Erythroblast (primary cell): ENCODE measurements at places on chromosomes 12 and 14.

DNA sequence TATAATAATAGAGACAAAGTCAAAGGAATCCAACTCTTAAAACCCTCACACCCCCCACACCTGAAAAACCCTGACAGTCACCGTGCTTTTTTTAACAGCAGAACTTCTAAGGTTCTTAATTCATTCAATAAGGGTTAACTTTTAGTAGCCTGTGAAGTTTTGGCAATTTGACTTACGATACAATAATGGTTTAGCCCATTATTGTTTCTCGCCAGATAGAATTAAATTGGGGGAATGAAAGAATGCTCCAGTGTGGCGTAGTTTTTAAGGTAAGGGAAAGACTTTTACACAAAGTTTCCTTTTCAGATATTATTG lies 604 bp upstream of the MAGOHB start:
- peak; percentile 48 for DNase-seq

- no peak for DNase-seq
Measured at GRCh38 chr14:101442451-101442850, 118.8 kb upstream of the DIO3 start.

- peak; percentile 88 for DNase-seq
Measured at GRCh38 chr14:103628221-103628683, 759 bp upstream of the KLC1 start.

DNA sequence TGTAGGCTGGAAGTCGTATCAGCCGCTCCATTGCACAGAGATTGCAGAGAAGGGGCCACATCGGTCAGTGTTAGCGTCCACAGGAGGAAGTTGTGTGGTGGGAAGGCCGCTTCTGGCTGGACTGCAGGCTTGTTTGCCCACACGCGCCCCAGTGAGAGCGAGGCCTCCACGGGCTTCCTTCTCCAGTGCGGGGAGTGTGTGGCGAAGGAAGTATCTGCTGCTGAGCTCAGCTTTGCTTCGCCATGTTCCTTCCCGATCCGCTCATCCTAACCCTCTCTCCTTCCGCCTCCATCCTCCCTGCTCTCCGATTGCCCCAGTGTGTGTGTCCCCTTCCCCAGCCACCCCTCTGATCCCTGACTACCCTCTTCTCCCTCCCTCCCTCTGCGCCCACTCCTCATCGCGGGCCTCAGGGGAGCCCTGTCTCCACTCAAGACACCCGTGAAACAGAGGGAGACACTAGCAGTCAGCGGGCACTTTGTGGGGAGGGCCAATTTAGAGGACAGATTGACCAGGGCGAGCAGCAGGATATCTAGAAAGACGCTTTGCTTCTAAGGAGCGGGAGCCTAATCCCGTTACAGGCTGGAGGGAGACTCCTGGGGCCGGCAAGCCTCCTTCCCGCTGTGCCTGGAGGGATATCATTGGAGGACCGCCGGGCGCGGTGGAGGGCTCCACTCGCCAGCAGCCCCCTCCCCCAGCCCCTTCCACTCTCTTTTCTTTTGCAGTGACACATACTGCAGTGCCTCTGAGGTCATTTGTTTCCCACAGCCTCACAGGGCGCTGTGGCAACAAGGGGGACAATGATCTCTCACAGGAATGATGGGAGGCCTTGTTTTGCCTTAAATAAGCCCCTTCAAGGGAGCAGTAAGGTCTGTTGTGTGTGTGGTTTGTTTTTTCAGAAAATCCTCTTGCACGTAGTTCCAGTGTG lies 428.8 kb downstream of the ZFP36L1 start:
- DNase-seq = no peak

- DNase-seq = no peak
Measured at GRCh38 chr12:63915105-63915800, 70.8 kb downstream of the SRGAP1 start.

DNA sequence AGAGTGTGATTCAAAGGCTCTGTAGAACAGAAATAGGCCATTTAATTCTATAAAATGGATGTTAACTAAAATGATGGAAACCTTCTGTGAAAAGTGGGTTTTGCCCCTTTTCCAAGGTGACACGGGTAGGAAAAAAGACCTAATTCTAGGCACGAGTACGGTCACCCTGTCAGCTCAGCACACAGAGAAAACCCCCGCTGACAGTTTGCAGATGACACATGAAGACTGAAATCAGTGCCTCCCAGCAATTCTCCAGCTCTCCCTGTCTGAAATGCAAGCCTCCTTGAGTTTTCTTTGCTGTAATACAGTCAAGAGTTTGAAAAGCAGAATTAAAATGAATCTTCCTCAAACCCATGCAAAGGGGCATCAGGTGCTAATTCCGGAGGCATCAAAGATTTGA lies 230.0 kb downstream of the TMEM132D start:
- DNase-seq = no peak

DNA sequence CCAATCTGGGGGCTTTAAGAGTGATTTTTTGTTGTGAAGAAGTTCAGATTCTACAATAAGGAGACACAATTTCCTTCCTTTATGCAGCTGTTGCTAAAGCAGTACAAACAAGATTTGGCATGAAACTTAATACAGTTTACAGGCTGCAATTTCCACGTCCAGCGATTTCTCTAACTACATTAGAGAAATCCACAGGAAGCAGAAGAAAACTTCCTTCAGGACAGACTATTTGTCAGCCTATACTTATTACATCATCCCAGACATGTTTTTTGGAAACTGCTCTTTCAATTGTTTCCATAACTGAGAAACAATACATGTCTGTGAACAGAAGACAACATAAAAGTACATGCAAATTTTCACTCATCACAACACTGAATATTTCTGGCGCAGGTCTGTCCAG lies 204.3 kb downstream of the TTC7B start:
- no peak for DNase-seq

DNA sequence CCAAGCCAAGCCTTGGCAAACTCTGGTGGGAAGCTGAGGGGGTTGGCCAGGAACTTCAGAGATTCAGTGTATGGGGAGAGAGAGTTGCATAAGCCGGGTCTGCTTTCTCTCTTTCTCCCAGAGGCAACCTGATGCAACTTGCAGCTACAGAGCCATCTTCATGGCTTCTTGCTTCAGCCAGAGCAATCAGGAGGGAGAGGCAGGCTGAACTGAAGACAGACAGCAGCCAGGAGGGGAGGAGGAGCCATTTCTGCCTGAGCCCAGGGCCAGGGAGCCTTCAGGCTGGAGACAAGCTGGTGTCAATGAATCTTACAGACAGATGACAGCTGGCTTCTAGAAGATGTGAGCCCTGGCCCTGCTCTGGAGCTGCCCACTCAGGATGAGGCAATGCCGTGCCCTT lies 18.7 kb downstream of the NPC2 start:
- DNase-seq = no peak

DNA sequence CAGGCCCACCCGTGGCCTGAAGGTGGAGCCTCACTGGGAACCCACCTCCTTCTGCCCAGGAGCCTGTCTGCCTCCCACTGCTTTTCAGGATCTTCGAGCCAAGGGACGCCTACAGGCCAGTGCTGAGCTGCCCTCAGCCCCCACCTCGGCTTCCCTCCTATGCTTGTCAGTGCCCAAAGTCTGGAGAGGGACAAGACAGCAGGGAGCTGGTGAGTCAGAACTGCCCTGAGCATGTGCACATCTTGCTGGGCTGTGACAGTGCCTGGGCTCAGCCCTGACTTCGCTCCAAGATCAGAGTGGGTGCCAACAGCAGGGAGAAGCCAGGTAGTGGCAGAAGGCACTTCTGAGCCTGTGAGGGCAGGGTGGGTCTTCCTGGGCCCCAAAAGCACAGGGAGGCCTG lies 286.8 kb downstream of the AEBP2 start:
- DNase-seq = no peak

- DNase-seq = peak; percentile 31
Measured at GRCh38 chr12:49121047-49121696, 10.0 kb downstream of the TUBA1B start.

GRCh38 chr14:55731881-55732498 lies 152.0 kb downstream of the KTN1 start:
- DNase-seq = peak; percentile 35

DNA sequence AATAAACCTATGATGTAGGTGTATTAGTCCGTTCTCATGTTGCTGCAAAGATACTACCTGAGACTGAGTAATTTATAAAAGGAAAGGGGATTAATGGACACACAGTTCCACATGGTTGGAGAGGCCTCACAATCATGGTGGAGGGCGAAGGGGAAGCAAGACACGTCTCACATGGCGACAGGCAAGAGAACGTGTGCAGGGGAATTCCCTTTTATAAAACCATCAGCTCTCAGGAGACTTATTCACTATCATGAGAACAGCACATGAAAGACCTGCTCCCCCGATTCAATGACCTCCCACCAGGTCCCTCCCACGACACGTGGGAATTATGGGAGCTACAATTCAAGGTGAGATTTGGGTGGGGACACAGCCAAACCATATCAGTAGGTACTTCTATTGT lies 58.7 kb upstream of the DICER1 start:
- DNase-seq = no peak

DNA sequence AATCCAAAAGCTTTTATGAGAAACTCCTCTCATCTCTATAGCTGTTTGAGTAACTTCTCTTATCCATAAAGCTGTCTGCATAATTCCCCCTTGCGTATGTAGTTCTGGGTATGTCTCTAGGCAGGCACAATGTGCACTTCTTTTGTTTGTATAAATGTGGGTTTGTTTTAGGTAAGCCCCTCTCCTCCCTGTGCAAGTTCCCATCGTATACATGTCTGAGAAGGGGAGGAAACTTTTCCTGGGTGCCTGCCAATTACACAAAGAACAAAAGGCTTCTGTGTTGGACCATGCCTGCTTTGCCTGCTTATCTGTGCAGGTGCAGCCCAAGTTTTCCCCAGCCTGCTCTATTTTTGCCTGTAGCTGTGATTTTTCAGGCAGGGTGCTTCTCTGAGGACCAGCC lies 96.7 kb downstream of the CCER1 start:
- no peak for DNase-seq

- no peak for DNase-seq
Measured at GRCh38 chr12:126389961-126390360, 1324.7 kb downstream of the AACS start.

- DNase-seq = no peak
Measured at GRCh38 chr12:113373440-113373839, 15.1 kb downstream of the PLBD2 start.

- DNase-seq = no peak
Measured at GRCh38 chr14:79417961-79418360, 793.3 kb downstream of the DIO2 start.

- DNase-seq = no peak
Measured at GRCh38 chr12:113532292-113532691, 60.6 kb upstream of the LHX5 start.

DNA sequence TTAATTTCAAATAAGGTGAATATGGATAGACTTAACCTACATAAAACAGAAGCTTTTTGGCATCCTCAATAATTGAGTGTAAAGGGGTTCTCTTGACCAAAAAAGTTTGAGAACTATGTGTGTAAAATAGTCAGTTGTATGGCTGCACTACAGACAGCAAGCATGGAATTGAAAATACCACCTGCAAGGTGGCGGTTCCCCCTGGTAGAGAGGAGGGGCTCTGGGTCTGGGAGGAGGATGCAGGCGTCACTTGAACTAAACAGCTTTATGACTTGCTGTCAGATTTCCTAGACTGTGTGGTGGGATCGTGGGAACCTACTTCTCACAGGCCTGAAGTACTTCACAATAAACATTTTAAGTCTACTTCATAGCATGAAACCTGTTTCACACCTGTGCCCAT lies 6.3 kb downstream of the EVL start:
- no peak for DNase-seq

DNA sequence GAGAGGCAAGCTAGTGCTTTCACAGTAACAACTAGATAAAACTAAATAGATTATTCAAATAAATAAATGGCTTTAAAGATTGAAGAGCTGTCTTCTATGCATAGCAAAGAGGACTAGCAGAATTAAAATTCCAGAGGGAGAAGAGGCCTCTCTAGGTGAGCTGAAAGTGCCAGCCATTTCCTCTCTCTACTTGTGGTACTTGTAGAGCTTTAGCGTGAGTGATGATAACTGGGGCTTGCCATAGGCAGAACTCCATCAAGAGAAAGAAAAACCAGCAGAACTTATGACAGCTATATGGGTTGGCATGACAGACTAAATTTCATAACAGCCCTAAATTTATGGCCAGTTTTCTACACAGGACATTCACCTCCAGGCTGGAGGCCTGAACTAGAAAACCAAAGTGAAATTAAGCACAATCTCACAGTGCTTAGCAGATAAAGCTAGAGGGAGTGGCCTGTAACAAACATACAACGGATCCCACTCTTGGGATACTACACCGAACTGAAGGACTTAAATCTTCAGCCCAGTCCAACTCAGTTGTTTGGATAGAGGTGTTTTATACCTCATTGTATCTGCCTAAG lies 11.0 kb downstream of the SPTLC2 start:
- peak; percentile 26 for DNase-seq

DNA sequence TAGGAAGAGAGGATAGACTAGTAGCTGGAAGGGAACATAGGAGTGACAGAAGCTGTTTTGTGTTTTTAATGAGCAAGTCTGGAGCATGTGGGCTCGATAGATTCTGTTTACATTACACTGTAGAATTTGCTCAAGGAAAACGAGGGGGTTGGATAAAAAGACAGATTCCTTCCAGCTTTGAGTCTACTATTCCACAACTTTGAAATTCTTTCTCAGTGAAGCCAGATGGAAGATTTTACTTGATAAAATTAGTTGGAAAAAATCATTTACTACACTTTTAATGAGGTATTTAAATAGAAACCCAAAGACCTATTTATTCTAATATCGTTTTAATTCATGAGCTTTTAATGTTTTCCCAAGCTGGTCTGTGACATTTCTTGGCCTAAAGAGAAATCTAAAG lies 19.5 kb upstream of the EPS8 start:
- DNase-seq = no peak

DNA sequence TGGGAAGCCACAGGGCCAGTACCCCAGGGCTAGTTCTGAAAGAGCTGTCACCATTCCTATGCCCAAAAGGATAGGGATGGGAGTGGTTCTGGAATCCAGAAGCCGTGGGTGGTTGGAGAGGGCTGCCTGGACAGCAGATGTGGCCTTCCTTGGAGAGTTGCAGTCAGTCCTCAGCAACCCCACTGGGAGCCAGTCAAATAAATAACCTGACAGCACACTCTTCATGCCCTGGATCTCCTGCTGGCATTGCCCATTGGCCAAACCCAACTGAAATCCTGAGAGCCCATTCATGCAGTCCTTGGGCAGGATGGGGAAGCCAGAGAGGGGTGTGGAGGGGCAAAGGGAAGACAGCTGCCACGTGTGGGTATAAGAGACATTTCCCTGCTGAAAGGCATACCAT lies 128.2 kb downstream of the PTPN11 start:
- no peak for DNase-seq

DNA sequence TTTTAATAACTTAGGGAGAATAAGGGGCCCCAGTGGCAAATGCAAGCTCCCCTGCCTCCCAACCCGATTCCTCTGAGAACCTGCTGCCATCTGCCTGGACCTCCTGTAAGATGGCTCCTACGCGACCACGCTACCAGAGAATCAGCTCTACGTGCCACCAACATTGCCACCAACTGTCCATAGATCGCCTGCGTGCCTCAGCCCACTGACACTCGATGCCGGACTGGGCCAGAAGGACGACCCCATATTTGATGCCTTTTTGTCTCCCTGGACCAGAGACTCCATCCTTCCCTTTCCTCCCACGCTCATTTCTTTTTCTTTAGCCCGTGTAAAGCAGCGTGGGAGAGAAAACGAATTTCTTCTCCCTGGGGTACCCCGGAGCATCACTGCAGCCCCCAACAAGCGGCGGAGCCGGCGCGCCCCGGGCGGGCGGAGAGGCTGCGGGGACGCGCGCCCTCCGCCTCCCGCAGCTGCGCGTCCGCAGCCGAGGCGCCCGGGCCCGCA lies 565 bp upstream of the KLHL42 start:
- DNase-seq = peak; percentile 60

GRCh38 chr14:51284241-51284640 lies 44.2 kb downstream of the TMX1 start:
- DNase-seq = no peak

- peak; percentile 99 for DNase-seq
Measured at GRCh38 chr12:49018261-49019119, at the start of gene PRKAG1. Gene PRKAG1 (minus strand): TSS chr12:49018776. CDS start chr12:49018740, 36 bp downstream.
